ENCODE measurements at places on chromosomes 7 and 10.

DNA sequence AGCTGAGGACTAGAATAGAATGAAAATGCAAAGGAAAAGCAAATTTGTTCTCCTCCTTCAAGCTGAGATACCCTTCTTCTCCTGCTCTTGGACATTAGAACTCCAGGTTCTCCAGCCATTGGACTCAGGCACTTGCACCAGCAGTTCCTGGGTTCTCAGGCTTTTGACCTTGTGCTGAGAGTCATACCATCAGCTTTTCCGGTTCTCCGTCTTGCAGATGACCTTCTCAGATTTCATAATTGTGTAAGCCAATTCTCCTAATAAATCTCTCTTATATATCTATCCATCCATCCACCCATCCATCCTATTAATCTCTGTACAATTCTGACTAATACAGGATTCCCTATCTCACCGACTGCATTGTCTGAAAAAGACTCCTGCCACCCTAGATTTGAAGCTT lies 108.3 kb downstream of the AHR start:
- no peak for DNase-seq

DNA sequence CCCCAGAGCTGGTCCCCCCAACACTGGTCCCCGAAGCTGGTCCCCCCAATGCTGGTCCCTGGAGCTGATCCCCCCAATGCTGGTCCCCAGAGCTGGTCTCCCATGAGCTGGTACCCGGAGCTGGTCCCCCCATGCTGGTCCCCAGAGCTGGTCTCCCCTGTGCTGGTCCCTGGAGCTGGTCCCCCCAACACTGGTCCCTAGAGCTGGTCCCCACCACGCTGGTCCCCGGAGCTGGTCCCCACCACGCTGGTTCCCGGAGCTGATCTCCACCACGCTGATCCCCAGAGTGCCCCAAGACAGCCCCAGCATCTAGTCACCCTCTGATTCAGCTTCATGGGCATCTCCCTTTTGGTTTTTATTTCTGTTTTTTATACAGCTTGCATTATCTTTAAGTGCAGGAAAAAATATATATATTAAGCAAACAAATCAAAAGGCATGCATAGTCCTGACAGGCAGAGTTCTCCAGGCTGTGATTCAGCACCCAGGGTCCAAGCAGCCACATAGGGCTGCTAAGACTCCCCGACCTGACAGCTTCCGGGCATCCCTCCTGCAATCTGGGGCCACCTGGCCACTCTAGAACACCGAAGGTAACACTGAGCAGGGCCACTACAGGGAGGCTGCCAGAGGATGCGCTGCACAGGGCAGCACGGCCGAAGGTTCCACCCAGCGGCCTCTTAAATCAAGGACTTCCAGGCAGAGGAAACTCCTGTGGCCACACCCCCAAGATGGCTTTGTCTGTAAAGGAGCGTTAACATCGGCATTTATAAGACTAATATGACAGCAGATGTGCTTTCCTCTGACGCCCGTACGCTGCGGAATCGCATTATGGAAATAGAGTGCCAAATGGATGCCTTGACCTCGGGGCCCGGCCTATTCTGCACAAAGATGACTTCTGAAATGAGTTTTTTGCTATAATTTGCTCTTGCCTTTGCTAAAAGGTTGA lies 215.0 kb downstream of the PTPRN2 start:
- DNase-seq = peak; percentile 65

GRCh38 chr10:99854860-99855259 lies 72.4 kb downstream of the ABCC2 start:
- peak; percentile 51 for DNase-seq

DNA sequence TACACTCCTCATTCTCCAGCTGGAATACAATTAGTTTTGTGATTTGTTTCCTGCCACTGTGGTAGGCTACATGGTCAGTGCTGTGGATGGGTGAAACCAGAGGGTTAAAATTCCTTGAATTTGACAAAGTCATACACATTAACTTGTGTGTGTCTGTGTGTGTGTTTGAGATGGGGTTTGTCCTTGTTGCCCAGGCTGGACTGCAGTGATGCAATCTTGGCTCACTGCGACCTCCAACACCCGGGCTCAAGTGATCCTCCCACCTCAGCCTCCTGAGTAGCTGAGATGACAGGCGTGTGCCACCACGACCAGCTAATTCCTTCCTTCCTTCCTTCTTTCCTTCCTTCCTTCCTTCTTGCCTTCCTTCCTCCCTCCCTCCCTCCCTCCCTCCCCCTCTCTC lies 24.8 kb upstream of the GIMAP8 start:
- no peak for DNase-seq

DNA sequence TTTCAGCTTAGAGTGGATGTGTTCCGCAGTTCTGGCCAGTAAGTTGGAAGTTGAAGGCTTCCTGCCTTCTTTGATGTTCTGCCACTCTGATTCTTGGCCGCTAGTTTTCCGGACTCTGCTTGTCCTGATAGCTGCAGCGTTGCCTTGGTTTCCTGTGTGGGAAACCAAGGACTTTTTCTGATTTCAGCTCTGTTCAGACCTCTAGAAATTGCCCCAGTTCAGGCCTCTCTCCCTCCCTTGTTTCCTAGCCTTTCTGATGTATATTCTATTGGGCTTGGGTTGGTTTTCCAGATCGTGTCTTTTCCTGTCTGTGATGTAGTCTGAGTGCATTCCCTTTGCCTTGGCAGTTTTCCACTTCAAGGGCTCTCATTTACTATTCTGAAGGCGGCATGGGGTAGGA lies 318.7 kb downstream of the BBS9 start:
- no peak for DNase-seq

DNA sequence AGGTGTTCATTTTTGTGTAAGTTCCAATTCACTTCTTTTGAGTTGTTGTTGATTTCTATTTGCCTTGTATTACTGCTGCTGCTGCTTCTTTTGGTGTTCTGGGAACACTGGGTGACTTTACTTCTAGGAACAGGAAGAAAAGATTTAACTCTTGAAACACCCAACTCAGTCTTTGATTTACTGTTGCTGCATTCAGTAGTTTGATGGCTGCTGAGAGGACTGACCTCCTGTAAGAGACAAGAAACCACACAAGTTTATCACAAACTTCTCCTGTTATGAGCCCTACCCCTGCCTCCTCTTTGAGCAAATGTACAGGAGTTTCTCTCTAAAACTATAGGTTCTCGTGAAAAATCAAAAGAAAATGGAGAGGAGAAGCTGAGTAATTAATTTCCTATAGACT lies 161.7 kb downstream of the CTTNBP2 start:
- DNase-seq = no peak

- no peak for DNase-seq
These were observed 26.1 kb downstream of the PLAC9 start for GRCh38 chr10:80158598-80159127.

GRCh38 chr7:157299613-157300368 lies 37.0 kb upstream of the DNAJB6 start:
- DNase-seq = no peak

DNA sequence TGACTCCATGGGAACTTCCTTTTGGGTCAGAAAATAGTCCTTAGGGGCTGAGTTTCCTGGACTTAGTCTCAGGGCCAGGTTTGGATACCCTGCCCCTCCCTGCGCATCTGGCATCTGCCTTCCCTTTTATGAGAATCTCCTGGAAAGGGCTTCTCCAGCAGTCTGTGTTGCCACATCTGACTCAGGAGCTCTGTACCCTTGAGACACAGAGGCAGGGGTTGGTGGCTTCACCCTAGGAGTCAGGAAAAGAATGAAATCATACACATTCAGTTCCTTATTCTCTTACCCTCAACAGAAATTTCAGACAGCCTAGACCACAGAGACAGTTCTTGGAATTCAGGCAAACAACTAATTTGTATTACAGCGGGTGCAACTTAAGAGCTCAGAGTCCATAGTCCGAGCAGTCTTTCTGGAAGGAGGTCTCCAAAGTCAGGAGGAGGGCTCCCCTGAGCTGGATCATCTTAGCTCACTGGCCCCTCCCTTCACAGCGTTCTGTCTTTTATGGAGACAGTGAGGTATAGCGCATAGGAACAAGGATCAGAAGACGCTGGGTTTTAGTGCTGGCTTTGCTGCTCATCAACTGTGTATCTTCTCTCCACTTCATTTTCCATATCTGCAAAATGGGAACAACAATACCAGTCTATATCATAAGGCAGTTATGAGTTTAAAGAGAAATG lies 3.0 kb upstream of the PLAU start:
- no peak for DNase-seq

DNA sequence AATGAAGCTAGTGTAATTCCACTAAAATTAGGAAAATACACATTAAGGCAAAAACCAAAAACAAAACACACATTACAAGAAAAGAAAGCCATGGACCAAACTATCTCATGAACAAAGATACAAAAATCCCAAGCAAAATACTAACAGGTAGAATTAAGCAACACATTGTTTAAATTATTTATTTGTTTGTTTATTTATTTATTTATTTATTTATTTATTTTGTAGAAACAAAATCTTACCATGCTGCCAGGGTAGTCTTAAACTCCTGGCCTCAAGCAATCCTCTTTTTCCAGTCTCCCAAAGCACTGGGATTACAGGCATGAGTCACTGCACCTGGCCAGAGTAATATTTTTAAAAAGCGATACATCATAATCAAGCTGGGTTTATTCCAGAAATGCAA lies 6.8 kb upstream of the SLC29A3 start:
- DNase-seq = no peak

GRCh38 chr7:5429253-5429856 lies 5.7 kb upstream of the TNRC18 start:
- no peak for DNase-seq

DNA sequence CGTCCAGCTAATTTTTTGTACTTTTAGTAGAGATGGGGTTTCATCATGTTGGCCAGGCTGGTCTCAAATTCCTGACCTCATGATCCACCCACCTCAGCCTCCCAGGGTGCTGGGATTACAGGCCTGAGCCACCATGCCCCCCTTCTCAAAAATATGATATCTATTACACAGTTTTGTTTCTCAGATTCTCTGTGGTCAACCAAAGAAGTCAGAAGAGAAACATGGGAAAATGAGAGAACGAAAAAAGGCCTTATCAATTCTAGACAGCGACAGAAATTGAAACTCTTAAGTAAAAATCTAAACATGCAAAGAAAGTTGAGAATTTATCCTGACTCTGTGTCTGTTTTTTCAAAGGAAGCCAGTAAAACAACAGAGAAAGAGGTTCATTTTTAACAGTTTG lies 283.8 kb upstream of the PLXDC2 start:
- no peak for DNase-seq

- no peak for DNase-seq
These were observed 31.3 kb upstream of the NME8 start for GRCh38 chr7:37816922-37817590.

DNA sequence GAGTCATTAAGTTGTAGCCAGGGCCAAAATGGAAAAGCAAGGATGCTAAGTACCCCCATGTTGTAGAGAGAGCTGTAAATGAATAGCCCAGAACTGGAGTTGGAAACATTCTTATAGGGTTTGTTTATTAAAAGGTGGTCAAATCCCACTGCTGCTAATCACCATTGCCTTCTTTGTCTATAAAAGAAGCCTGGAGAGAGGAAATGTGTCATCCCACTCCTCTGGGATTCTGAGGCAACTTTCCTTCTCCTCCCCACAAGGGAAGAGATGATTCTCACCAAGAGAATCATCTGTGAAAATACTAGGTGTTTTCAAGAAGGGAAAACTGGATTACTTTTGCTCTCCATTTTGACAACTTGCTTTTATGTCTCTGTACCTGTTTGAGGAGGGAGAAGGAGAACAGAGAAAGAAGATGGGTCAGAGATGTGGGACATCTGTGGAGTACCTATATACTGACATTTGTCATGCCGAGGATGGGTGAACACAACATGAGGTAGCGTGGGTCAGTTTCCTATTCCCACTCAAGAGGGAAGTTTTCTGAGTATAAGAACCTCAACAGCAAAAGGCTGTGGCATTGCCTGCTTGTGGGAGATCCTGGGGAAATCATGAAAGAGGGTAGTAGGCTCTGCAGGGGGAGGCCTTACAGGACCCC lies 262.2 kb downstream of the KIF20B start:
- no peak for DNase-seq

GRCh38 chr7:101125989-101126650 lies 784 bp upstream of the SERPINE1 start:
- DNase-seq = no peak

DNA sequence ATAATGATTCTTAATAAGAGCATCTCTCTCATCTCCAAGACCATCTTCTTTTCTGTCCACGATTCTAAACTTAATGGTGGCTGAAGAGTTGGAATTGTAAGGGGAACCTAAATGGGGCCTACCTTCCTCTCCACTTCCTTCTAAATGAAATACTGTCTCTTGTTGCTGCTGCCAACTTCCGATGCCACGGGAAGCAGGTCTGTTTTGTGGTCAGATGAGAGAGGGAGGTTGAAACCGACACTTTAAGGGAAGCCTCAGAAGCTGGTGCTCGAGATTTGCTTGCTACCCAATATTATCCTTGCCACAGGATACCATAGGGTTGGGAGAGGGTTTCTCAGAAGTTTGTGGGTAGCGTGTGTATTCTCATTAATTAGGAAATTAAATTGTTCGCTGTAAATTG lies 464.1 kb downstream of the SUGCT start:
- no peak for DNase-seq

GRCh38 chr10:22690614-22691431 lies 23.6 kb downstream of the PIP4K2A start:
- no peak for DNase-seq

DNA sequence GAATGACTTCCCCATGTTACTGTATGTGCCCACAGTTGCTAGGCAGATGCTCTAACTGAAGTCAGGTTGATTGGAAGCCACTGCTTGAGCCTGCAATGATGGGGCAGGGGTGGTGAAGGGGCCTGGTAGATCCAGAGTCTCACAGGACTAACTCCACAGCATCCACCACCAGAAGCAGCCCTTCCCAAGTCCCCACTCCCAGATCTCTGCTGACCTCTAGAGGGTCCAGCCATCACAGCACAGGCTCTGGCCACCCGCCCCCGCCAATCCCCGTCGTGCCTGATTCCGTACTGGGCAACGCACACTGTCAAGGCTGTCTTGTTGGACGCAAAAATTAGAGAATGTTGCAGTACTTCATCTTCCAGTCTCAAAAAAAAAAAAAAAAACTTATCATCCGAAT lies 136.8 kb upstream of the PDE1C start:
- DNase-seq = no peak

- no peak for DNase-seq
These were observed 196.0 kb upstream of the TMEM72 start for GRCh38 chr10:44715136-44715535.

DNA sequence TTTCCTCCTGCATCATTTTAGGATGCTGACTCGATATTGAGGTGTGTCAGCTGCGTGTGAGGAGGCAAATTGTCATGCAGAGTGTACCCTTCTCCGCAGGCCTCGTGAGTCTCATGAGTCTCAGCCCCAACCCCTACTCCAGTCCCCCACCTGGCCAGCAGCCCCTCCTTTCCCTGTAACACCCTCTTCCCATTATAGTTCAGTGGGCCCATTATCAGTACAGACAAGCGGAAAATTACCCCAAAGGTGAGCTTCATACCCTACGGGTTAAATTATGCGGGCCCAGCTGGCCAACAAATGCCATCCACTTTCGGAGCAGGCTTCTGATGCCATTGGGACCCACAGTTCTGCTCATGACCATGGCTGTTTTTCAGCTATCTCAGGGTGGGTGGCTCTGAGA lies 25.2 kb downstream of the SFTPD start:
- no peak for DNase-seq

GRCh38 chr7:155311826-155312537 lies 14.3 kb downstream of the INSIG1 start:
- no peak for DNase-seq

All from D721Med (cell line).